Activated naive CD4-positive, alpha-beta T cell treated with anti-CD3 and anti-CD28 coated beads for 36 hours (primary cell): ENCODE measurements at places on chromosomes 5 and 9.

DNA sequence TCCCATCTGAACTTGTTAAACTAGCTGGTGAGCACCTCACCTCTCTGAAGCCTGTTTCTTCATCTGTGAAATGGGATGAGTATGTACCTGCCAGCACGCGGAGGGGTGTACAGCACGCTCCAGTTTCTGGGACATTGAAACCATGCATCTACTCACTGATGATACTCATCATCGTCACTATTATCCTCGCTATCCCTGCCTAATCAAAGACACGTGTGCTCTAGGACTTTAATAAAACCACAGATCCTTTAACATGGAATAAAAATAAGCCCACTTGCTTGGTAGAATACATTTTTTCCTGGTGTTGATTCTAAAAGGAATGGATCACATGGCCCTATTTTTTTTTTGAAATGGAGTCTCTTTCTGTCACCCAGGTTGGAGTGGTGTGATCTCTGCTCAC lies 37.3 kb upstream of the POMT1 start:
- DNase-seq, result no peak

- DNase-seq, result no peak
These were observed 823 bp upstream of the PRDM6 start for GRCh38 chr5:123088031-123088805.

- no peak for DNase-seq
These were observed 18.7 kb downstream of the MYMK start for GRCh38 chr9:133505901-133506652.

- DNase-seq, result no peak
These were observed 283.1 kb downstream of the ADAMTS6 start for GRCh38 chr5:65198456-65199120.

- DNase-seq, result no peak
These were observed 2.7 kb downstream of the CDO1 start for GRCh38 chr5:115813719-115814118.

DNA sequence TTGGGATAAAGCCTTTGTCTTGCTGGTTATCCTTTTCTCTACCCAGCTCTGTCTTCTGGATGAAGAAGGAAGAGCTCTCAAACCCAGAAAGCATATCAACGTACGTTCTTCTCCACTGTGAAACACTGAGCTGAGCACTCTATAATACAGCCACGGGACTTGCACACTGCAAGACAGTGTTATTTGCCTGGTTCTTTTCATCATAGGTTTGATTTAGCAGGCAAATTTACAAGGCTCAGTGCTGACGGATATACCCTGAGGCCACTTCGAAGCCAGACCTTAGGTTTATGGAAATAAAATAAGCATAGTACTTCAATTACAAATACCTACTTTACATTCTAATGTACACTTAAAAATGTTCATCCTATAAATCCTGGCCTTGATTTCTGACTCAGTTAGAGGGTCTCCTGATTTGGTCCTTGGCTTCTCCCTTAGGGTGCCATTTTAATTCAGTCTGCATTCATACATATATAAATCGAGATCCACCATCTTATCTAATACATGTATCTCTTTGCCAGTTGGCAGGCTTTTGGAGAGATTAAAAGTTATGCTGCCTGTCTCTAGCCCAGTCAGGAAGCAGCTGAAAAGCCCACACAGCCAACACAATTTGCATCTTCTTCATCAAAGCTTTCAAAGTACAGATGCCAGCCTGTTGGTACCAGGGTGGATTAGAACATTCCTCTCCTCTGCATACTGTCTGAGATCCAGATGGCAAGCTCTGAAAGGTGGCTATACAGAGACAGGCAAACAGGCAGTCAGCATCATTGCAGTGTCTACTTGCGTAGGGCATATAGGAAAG lies 194.4 kb downstream of the DEPDC1B start:
- no peak for DNase-seq

- no peak for DNase-seq
These were observed 198.7 kb downstream of the NR2F1-AS1 start for GRCh38 chr5:93382188-93382825.

GRCh38 chr5:61293071-61293470 lies 39.0 kb upstream of the ZSWIM6 start:
- no peak for DNase-seq

DNA sequence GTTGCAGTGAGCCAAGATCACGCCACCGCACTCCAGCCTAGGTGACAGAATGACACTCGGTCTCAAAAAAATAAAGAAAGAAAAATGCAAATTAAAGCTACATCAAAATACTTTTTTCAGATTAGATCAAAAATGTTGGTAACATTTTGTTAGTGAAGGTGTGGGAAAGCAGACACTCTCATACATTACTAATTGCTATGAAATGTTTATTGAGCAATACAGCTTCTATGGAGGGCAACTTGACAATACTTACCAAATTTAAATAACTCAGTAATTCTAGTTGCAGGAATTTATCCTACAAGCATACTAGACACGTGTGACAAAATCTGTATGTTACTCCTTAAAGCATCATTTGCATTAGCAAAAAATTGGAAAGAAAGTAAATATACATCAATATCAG lies 4.1 kb downstream of the TRIM23 start:
- DNase-seq, result no peak

DNA sequence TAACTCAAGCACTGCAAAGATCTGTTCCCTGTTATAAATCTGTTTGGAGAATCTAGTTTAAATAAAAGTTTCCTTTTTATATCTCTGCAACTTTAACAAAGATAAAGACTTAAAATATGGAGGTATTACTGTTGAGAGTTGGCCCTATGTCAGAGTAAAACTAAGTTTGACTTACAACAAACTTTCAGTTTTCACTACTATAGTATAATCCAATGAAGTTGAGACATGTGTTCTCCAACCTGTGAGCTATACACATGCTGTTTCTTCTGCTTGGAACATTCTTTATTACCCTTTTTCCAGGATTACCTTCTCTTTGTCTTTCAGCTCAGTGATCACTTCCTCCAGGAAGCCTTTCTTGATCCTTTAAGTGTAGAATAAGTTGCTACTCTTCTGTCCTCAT lies 1109.3 kb downstream of the MAT2B start:
- no peak for DNase-seq

DNA sequence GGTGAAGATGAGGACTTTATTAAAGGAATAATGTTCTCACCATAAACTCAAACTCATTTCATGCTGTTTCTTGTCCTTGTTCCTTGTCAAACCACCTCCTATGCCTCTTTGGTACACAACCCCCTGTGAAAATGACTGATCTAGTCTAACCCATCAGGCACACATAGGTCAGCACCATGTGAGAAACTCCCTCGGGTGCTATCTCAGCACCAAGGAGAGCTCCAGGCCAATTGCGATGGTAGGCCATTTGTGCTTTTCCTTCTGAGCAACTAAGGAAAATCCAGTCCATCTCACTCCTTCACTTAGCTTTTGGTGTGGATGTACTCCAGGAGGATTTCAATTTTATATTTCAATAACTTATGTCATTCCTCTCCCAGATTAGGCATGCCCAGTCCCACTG lies 199.8 kb downstream of the ZNF608 start:
- peak; percentile 6 for DNase-seq

GRCh38 chr9:36021968-36022367 lies 14.7 kb upstream of the RECK start:
- DNase-seq, result no peak

DNA sequence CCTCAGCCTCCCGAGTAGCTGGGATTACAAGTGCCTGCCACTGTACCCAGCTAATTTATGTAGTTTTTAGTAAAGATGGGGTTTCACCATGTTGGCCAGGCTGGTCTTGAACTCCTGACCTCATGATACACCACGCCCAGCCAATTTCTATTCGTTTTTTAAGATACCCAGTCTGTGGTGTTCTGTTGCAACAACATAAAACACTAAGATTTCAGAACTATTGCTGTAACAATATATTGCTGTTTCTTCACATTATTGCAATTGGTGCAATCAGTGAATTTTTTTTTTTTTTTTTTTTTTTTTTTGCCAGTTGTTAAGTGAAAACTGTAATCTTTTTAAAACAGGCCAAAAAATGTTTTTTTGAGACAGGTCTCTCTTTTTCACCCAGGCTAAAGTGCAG lies 9.9 kb downstream of the SRP19 start:
- DNase-seq, result no peak

DNA sequence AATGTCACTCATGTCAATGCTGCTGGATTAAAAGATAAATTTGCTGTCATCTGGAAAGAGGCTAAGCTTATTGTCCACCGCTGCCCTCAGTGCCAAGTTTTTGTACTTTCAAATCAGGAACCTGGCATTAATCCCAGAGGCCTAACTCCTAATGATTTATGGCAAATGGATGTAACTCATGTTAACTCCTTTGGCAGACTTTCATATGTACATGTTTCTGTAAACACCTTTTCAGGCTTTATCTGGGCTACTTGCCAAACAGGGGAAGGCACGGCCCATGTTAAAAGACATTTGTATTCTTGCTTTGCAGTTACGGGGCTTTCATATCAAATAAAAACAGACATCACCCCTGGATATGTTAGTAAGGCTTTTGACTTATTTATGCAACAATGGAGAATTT lies 608.0 kb upstream of the ACO1 start:
- no peak for DNase-seq

GRCh38 chr5:144329681-144330080 lies 159.0 kb downstream of the KCTD16 start:
- DNase-seq, result no peak

DNA sequence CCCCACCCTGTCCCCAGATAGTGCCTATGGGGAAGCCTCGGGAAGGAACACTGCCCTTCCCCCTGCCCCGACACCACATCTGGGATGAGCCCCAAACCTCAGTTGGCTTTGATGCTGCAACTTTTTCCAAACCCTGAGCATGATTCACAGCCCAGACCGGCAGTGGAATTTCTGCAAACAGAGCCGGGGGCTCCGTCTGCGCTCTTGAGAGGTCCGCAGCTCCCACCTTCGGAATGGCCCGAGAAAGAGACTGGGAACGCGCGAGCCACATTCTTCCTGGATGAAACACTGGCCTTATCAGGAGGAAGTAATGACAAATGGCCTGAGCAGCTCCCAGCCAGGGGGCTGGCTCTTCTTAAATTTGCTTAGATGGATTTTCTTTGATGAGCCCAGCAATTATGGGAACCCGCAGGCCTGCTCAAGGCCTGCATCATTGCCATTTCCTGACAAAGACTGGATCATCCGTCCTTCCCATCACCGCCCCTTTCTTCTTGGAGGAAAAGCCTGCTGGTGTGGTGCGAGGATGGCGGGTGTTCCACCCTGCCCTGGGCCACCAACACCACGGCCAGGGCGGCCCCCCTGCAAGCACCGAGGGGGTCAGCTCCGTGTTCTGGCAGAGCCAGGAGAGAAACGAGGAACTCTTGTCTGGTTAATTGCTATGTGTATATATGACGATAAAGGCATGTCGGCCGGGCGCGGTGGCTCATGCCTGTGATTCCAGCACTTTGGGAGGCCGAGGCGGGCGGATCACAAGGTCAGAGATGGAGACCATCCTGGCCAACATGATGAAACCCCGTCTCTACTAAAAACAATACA lies 38.8 kb upstream of the COL5A1 start:
- no peak for DNase-seq

GRCh38 chr9:642014-642413 lies 199.5 kb upstream of the DMRT1 start:
- DNase-seq, result no peak

DNA sequence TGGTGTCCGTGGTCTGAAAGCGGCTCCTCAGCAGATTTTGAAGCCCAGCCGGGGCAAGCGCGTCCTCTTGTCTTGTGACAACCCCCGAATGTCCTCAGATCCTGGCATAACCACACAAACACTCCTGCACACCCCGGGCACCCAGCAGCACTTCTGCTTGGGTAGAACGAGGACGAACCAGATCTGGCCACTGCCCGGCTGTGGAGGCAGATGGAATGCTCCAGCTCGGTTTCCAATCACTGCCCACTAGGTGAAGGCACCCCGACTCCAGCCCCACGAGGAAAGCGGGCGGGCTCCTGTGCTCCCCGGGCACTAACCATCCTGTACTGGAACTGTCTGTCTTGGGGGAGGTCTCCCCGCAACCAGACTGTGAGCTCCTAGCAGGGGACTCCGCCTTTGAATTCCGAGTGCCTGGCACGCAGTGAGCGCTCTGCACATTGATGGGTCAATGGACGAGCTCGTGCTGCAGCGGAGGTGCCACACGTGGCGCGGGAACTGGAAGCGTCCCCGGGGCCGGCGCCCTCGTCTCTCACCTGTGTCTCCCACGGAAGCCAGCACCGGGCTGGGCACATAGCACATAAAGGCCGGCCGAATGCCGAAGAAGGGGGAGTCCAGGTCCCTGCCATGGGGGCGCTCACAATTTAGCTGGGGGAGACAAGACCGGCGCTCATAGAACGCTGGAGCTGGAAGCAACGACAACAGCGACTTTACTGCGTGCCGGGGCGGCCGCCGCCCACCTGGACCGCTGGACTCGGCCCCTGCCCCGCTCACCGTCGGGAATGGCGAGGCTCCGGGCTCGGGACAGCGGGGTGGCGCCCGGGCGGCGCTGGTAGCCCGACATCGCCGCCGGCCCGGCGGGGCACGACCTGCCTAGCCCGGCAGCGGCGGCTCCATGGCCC lies 608 bp downstream of the ENTR1 start:
- peak; percentile 51 for DNase-seq

GRCh38 chr9:104258296-104259011 lies 164.3 kb downstream of the SMC2 start:
- no peak for DNase-seq

- peak; percentile 80 for DNase-seq
These were observed 41.8 kb upstream of the KDM4C start for GRCh38 chr9:6715755-6716643.

DNA sequence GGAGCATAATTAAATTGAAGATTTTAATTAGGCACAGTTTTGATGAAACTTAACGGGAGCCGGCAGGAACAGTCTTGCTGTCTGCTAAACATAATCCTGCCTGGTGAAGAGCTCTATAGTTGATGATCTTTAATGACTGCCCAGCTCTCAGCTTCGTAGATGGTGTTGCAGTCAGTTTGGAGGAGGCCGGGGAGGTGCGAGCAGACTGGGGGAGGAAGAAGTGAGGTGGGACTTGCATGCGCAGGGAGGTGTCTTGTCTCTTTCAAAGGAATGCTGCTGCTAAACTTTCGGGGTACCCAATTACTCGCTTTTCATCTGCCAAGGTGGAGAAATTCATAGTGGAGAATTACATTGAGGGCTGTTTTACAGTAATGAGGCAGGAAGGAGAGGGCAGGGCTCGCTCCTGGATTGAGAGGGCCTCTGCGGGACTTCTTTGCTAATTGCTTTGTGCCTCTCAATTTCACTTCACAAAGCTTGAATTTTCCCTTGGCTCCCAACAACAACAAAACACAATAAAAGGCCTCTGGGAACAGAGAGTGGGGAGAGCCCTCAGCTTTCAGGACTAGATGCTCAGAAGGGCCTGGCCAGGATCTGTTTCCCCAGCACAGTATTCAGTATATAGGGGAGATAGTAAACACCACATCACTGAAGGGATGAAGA lies 257.9 kb upstream of the ADRA1B start:
- DNase-seq, result no peak

GRCh38 chr9:74803376-74804017 lies 84.2 kb downstream of the TRPM6 start:
- DNase-seq, result no peak

DNA sequence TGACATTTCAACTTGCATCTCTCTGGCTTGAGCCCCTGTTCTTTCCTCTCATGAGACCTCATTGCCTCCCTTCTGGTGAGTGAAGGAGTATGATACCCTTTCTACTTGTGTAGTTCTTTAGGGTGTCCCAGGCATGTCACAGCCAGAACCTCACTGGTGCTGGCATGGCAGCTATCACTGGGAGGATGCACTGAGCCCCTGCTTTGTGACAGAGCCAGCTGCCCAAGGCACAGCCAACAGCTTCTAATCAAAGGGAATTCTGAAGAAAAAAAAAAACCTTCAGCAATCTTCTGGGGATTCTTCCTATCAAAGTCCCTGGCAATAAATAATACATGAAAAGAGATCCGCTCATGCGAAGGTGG lies 652.6 kb upstream of the KLF4 start:
- DNase-seq, result no peak

- DNase-seq, result peak; percentile 2
These were observed 299.7 kb downstream of the IZUMO3 start for GRCh38 chr9:24245988-24246387.
